ENCODE measurements at places on chromosomes 4 and X.

DNA sequence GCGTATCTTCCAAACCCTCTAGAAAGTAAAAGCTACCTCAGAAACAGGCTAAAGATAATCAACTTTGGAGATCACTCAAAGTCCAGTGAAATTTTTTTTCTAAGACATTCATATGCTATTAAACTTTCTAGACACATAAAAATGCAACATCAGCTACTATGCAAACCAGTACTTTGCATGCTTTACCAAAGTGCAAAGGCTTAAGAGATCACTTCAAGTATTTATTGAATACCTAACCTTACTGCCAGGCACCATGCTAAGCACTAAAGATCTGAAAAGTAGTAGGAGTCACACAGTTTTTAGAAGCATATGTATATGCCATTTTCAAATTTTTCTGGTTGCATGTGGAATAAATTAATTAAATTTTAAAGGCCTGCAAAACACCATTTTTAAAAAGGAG is 115.8 kb downstream of the THOC2 start:
- no peak for DNase-seq

- no peak for DNase-seq
These were observed 176.8 kb upstream of the GLRA2 start for GRCh38 chrX:14352511-14352910.

DNA sequence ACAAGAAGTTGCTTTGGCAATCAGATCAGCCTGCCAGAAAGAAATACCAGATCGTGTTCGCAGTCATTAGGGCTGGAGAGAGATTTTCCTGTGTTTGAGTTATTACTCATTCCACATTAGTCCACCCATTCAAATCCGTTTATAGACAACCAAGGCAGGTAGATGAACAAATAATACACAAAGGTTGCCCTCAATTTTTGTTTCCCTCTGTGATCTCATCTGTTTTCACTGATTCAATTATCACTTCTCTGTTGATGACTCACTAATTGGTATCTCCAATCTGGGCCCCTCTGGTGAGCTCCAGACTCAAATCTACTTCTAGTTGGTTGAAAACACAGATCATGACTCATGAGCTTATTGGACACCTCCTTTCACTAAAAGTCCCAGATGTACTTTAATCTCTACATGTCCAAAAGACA is 54.5 kb downstream of the CHM start:
- peak; percentile 6 for DNase-seq

- DNase-seq: no peak
These were observed 5.4 kb upstream of the LRAT start for GRCh38 chr4:154738426-154738825.

DNA sequence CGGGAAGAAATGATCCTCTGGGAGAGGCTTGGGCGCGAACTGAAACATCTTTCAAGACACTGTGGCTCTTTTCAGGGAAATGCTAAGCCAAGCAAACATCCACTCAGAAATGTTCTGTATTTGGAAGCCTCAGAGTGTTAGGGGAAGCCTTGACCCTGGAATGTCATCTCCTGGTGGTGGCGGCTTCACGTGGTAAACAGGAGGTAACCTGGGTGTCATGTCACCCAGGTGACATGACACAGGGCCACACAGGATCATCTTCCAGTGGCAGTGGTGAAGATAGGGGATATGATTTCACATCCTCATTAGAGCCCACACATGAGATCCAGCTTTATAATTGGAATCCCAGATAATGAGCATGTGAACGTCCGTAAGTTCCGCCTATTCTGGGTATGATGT is 140.0 kb downstream of the TBL1X start:
- DNase-seq: no peak

DNA sequence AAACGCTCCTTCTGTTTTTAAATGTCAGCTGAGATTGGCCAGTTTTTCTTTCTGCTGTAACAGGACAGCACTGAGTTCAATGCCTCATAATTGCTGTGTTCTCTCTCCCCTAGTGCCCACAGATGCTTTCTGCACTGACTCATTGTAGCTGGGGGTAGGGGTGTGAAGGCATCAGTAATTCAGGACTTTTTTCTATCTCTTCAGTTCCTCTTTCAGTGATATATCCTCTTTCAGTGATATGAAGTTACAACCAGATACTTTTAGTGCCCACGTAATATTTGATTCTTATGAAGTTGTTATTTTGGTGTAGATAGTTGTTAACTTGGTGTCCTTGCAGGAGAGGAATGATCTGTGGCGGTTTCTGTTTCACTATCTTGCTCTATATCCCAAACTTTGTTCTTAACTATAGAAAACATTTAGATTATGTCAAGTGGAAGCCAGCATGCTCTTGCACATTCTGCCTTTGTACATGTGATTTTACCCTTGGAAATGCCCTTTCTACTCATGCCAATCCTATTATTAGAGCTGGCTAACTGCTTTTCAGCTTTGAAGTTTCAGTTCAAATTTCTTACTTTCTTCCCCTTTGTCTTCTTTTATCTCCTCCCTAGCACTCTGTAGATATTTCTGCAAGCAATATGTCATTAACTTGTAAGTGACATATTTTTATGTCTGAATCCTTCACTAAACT is 1258.4 kb downstream of the FAM133A start:
- no peak for DNase-seq

GRCh38 chrX:110588164-110588563 is 207.5 kb downstream of the CHRDL1 start:
- DNase-seq: no peak

GRCh38 chrX:1119275-1119674 is 93.2 kb downstream of the CRLF2 start:
- no peak for DNase-seq

DNA sequence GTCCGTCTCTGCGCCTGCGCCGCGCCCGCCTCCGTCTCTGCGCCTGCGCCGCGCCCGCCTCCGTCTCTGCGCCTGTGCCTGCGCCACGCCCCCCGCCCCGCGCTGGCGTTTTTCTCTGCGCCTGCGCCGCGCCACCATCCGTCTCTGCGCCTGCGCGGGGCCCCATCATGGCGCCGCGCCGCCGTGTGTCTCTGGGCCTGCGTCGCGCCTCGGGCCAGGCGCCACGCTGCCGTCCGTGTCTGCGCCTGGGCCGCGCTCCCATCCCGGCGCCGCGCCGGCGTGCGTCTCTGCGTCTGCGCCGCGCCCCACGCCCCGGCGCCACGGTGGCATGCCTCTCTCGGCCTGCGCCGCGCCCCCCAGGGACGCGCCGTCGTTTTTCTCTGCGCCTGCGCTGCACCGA is 51.8 kb upstream of the DUX4 start:
- DNase-seq: no peak
